ENCODE measurements at places on chromosomes 3 and 15.

GRCh38 chr3:50210510-50211367, 5.7 kb downstream of the SLC38A3 start:
- DNase-seq = no peak

DNA sequence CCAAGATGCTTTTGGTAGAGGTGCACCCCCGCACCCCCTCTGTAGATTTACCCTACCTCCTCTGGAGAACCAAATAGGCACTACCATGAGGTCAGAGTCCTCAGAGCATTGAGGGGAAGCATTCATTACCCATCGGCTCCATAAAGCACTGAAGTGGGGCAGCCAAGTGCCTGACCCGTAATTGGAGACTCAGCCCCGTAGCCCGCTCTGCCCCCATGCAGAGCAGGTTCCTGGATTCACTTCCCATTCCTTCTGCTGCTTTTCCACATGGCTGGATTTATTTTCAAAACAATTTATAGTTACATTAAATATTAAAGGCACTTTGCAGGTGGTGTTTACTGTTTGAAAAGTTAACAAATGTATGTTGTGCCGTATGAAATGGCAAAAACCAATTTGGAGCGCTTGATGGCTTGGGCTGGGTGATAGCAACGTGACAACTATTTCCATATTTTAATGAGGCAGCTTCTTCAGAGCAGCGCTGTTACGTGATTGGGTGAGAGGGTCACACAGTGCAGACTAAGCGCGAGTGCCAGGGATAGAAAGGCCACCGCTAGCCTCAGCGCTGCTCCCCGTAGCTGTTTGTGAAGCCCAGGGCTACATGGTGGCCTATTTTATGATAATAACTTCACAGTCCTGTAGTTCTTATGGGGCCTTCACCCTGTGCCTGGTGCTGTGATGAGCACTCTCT, 373.8 kb upstream of the PROK2 start:
- DNase-seq = no peak

DNA sequence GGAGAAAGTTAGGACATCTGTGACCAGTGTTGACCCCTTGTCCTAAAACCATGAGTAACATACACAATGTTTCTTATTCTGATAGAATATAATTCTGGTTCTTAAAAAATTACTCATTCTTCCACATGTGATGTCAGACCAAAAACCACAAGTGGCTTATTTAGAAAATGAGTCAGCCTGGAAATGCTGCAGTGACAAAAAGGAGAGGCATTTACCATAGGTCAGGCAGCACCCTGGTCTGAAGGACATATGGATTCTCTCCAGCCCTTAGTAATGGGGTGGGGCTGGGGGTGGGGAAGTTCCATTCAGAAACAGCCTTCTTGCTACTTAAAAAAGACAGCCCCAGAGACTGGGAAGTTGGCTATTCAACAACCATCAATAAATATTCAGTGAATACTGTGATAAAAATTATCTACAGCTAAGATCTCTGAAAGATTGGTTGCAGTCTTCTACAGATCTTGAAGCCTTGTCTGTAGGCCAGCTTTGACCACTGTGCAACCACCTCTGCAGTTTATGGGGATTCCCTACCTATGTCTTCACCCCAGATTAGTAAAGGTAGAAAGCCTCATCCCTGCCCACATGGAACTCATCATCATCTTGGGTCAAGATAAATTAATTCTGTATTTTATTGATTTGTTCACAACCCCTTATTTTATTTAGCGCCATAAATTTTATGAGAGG, 34.9 kb upstream of the TIMP4 start:
- no peak for DNase-seq

DNA sequence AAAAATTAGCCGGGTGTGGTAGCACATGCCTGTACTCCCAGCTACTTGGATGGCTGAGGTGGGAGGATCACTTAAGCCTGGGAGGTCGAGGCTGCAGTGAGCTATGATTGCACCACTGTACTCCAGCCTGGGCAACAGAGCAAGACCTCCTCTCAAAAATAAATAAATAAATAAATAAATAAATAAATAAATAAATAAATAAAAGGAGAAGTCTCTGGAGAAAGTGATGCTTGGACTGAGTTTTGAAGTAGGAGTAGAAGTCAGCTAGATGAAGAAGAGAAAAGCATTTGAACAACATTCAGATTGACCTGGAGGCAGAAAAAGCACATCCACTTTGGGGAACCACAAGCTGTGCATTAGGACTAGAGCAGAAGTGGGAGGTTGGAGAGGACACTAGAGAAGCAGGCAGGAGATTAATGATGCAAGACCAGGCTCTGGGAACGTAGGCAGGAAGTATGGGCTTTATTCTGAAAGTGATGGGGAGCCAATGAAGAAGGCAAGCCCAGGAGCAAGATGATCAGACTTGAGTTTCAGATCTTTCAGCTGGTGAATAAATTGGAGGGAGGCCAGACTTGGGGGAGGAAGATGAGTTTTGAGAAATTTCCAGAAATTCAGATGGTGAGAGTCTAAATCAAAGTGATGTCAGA, 48.7 kb downstream of the KLHL6 start:
- DNase-seq = no peak

- DNase-seq = no peak
These were observed 30.8 kb downstream of the HDC start for GRCh38 chr15:50234764-50235163.

GRCh38 chr3:130811557-130811956, 64.9 kb upstream of the PIK3R4 start:
- no peak for DNase-seq

DNA sequence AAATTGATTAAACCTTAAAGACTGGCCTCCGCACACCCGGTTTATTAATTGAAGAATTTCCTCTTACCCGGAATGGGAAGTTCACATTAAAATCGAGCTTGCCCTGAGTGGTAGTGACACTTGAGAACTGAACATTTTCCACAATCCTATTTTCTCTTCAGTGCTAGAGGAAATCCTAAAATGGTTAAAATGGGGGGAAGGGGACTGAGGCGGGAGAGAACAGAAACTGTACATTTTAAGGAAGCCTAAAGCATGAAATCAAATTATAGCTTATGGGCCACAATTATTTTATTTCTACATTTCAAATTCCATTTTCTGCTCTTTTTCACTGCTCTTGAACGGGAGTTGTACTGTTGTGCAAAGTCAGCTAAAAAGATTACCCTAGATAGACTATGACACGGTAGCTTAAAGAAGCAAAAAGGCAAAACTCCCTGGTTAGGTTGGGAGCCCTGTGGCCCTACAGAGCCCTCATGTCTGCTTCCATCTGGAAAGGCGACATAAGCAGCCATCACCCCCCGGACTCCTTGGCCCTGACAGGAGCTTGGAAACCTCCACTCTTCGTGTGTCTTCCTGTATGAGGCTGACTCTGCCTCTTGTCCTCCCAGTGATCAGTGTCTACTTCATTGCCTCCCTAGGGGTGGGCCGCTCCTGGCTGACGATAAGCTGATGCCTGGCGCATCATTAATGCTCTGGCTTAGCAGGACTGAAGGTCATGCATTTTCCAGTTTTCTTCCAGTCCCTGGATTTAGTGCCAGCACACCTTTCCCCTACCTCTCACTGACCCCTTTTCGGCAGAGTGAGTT, 79.3 kb downstream of the EEFSEC start:
- DNase-seq = no peak

GRCh38 chr15:72315706-72316370, 4.1 kb downstream of the CELF6 start:
- DNase-seq = no peak

DNA sequence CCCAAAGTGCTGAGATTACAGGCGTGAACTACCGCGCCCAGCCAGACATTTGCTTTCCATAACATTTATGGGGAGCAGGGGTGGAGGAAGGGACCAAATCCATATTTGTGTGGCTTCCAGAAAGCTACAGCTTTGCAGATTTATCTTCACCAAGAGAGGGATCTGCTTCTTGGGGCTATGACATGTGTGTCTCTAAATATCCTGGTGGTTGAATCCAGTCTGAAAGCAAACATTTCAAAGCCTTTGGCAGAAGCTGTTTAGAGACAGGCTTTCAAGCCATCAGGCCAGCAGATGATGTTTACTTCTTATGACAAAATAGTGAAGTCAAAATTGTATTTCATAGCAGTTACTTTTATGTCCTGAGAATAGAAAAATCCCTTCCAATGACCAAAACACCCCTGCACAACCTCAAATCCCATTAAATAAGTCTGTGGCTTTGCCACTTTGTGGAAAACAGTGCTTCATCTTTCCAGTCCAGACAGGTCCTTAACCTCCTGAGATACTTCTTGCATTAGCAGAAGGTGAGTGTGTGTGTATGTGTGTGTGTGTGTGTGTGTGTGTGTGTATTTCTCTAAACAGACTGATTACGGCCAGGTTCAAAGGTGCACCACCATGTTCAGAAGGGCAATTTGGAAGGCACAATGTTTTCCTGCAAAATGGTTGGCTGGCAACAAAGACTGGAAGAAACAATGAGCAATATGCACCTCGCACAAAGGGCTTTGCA, 191.4 kb upstream of the LRIG1 start:
- DNase-seq = no peak

DNA sequence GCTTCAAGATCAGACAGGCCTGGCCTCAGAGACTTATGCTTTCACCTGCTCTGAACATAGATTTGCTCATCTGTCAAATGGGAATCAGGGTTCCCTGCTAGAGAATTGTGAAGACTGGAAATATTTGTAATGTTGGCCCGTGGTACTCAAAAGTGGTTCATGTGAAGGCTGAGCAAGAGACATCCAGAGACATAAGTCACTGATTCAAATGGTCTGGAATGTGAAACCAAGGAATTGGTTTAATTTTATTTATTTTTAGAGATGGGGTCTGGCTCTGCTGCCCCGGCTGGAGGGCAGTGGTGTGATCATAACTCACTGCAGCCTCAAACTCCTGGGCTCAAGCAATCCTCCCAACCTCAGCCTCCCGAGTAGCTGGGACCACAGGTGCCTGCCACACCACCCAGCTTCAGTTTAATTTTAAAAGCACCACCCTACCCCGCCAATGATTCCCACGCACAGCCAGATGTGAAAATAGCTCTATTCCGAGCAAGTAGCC, 60.1 kb downstream of the DAPK2 start:
- DNase-seq = no peak

GRCh38 chr15:95362306-95362705, 968.2 kb upstream of the NR2F2 start:
- no peak for DNase-seq

GRCh38 chr3:161339517-161340500, 31.5 kb downstream of the SPTSSB start:
- DNase-seq = no peak

GRCh38 chr15:19987389-19988048, 554.1 kb downstream of the GOLGA6L6 start:
- no peak for DNase-seq

DNA sequence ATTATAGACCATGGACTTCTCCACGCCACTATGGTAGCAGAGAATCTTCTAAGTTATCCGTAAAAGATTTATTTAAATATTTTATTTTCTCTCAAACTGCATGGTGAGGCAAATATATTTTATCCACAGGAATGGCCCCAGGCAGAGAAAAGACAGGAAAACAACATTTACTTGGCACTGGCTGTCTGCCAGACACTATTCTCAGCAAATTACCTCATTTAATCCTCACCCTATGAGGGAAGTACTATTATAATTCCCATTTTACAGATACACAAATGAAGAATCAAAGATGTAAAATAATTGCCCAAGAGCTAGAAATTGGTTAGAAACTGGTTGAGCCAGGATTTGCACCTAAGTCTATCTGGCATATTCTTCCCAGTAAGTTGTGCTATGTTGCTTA, 361.4 kb upstream of the IL12A start:
- no peak for DNase-seq

- DNase-seq = no peak
These were observed 3.7 kb downstream of the KPNA1 start for GRCh38 chr3:122510878-122511535.

GRCh38 chr3:154119951-154120350, 1.2 kb upstream of the ARHGEF26 start:
- DNase-seq = no peak

All from activated CD8-positive, alpha-beta memory T cell treated with anti-CD3 and anti-CD28 coated beads for 48 hours (primary cell).